ENCODE measurements at places on chromosomes 5 and 9.

DNA sequence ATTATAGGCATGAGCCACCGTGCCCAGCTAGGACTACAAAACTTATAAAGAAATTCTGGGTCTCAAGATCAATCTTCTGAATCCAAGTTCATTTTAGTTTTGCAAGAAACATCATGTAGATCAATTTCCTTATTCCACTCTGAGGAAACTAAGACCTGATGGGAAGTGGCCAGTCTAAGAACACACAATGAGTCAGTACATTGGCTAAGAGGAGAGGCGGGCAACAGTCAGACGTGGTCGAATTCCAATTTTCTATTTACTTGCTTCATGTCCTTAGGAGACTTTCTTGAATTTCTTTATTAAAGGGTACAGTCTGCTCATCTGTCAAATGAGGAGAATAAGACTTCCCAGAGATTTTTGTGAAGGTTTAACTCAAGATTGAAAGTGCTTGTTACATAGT is 432.1 kb upstream of the BRINP1 start:
- DNase-seq = no peak

DNA sequence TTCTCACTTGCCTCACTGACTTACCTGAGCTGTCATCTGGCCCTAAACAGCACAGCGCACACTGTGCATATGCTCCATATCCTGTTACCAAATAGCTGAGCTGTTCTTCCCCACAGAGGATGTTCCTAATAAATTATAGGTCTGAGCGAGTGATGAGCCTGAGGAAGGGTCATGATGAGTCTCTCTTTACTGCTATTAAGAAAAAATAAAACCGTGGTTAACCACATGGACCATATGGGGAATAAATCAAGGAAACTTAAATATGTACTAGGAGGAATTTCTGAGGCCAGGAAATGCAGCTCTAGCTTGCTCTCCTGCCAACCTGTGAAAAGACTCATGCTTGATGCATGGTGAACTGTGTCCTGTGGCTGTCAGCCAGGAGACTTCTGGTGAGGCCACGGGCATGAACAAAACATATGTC is 424.8 kb upstream of the DMAC1 start:
- peak; percentile 85 for DNase-seq

- no peak for DNase-seq
Observed at GRCh38 chr9:129068990-129069861, 11.7 kb upstream of the DOLPP1 start.

GRCh38 chr5:113031557-113031956 is 55.0 kb downstream of the DCP2 start:
- DNase-seq = no peak

DNA sequence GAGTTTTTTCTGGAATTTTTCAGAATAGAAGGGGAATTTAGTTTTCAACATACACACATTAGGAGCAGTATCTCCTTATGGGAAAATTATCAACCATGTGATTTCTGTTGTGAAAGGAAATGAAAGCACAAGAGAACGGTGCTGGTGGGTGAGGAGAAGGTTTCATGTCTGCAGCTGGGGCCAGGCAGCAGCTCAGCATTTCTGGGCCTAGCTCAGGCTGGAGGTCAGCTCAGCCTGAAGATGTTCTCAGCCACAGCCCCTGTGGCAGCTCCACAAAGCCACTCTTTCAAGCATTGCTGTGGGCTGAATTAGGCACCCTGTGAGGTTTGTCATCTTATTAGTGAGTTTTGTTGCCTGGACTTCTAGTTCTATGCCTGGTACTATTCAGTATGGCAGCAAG is 90.3 kb downstream of the DIRAS2 start:
- DNase-seq = no peak

DNA sequence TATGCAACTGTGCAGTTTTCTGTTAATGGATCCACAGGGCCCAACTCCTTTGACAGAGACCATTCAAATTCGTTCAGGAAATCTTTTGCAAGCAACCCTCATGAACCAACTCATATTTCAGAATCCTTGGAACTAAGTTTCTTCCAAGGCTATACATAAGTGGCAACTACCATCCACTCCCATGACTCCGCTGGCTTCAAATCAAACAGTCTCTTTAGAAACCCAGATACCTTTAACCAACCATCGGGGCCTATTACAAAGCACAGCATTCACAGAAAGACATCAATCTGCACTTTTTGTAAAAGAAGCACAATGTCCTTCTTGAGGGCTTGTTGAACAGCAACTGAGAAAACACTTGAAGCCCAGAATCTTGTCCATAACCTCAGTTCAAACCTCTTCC is 526.9 kb downstream of the DTWD2 start:
- no peak for DNase-seq

- DNase-seq = no peak
Observed at GRCh38 chr9:8019636-8020035, 220.1 kb upstream of the DMAC1 start.

- no peak for DNase-seq
Observed at GRCh38 chr5:123756816-123757215, 244.8 kb downstream of the CSNK1G3 start.

DNA sequence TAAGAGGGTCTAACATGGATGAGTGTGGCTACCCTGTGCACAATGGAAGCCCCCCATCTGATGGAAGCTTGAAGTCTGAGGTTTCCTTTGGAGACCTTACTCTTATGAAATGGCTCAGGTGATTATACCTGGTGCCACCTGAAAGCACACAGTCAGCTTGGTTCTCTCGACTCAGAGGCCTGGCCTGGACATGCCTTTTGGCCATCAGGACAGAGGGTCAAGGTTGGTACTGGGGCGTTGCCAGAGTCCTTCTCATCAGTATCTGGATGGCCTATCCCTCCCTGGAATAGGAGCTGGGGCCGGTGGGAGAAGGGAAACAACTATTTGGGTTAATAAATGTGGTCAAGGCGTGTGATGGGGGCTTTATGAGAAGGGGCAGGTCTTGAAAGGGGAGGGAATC is 48.9 kb downstream of the COL27A1 start:
- DNase-seq = no peak

GRCh38 chr9:105138306-105138801 is 106.1 kb upstream of the SLC44A1 start:
- no peak for DNase-seq

DNA sequence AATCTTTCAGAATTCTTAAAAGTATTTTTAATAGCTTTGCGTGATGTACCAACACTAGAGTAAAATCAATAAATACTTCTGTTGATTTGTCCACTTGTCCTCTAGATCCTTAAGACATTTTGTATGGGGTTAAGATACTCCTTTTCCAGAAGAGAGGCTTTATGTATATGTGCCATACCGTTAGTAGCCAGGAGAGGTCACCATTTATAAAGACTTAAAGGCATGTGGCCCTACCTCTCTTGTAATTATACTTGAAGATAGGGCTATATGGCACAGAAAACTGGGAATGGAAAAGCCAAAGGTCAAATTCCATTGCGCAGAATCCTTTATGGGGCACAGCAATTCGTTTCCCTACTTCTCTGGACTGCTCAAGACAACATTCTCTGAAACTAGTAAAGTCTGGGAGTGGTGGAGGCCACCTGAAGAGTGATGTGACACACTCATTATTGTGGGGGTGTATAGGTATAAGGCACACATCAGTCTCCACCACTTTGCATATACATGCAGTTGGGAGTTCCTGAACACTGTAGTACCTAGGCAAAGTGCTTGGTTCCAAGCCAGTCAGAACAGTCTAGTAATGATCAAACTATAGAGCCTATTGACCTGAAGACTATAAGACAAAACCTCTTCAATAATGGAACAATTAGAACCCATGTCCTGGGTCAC is 140.1 kb upstream of the FBXL17 start:
- peak; percentile 50 for DNase-seq

DNA sequence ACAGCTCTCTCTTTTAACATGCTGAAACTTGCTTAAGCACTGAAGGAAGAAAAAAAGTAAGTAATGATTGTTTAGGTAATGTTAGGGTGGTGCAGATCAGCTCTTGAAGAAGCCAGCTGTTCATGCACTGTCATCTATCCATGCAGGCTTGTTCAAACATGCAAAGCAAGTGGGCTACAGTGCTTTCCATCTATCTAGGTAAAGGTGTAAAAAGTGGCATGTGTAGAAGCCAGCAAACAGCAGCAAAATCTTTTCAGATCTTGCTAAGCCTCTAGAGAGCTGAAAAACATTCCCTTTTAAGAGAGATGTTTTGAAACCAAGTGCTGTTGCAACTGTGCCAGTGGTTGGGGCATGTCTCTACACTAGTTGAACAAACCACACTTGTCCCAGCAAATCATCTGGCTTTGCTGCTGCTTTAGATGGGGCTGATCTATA is 214.4 kb downstream of the EFNA5 start:
- DNase-seq = no peak

GRCh38 chr5:83956386-83956785 is 235.7 kb upstream of the HAPLN1 start:
- no peak for DNase-seq

- no peak for DNase-seq
Observed at GRCh38 chr5:127568166-127568565, 50.7 kb downstream of the PRRC1 start.

DNA sequence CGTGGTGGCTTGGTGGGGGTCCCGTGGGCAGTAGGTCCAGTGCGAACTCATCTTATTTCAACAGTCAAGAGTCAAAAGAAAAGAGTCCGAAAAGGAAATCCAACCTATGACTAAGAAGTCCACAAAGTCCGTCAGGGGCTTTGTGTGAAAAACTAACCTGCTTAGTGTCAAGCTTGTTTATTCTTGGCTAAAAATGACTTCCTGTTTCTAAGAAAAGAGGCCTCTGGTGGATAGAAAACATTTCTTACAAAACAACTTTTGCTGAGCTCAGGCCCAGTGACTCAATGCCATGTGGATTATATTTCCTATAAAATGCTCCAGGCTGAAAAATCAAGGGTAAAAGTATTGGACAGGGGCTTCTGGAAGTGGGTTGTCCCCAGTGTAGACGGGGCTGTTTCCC is 105.9 kb downstream of the GADD45G start:
- peak; percentile 10 for DNase-seq

- DNase-seq = no peak
Observed at GRCh38 chr9:85142496-85142911, 473.0 kb downstream of the NTRK2 start.

DNA sequence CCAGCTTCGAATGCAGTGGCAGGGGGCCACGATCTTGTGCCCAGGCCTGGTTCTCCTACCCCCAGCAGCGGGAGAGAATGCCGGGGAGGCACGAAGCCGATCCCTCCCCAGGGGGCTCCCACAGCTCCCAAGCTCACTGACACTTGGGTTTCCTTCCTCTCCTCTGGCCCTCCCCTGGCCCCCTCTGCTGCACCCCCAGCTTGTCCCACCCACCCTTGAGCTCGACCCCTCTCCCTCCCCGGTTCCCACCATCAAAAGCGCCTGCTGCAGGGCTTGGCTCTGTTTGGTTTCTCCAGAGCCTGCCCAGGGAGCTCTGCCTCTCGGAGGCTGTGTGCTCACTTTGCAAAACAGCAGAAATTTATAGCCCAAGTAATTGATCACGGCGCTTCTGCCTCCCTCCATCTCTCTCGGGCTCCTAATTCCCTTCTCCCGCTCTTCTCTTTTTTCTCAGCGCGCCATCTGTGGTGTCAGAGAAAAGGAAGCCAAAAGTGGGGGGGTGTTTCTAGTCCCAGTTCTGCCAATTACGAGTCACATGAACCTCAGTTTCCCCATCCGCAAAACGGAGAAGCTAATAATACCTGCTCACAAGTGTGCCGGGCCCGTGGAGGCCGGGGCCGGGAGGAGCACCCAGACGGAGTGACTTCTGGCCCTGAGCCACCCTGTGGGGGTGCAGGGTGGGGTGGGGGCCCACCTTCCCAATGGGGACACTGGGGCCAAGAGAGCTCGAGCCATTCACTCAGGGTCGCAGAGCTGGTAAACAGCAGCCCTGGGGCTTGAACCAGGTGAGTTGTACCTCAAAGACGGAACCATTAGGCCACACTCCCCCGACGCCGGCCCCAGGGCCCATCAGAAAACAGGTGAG is 141.2 kb upstream of the IER5L start:
- no peak for DNase-seq

DNA sequence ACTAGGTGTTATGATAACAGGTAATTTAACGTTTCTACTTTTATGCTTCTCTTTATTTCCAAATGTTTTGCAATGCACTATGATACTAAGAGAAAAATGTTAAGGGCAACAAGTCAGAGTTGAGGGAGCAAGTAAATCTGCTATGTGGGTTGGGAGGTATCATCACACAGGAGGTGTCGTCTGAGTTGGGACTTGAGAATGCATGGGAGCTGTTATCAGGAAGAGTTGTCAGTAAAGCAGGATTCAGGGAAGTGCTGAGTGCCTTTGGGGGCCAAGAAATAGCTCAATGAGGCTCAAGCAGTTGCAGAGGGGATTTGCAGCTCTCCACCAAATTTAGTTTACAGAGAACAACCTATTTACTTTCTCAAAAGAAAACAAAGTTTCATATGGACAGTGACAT is 108.0 kb downstream of the PPP2R2B start:
- DNase-seq = no peak

GRCh38 chr9:2285416-2286332 is 270.5 kb downstream of the SMARCA2 start:
- no peak for DNase-seq

- DNase-seq = peak; percentile 40
Observed at GRCh38 chr9:33155393-33155792, 11.7 kb downstream of the B4GALT1 start.
